ENCODE measurements at places on chromosomes 7 and 10.

DNA sequence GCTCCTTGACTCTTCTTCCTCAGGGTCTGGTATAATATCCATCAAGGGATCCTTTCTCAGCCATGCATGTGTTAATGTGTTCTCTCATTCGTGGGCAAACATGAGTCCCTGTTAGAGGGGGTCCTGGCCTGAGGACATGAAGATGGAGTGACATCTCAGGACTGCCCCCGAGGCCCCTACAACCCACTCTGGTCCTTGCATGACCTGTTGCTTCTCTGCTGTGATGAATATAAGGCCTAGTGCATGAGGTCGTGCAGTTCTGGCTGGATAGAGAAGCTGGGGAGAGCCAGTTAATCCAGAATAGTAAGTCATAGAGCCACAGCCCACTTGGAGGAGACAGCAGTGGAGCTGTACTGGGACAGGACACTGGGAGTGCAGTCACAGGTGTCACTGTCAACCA, 4.6 kb upstream of the VWC2 start:
- no peak for DNase-seq

GRCh38 chr7:81768951-81769778, 682 bp downstream of the HGF start:
- peak; percentile 36 for DNase-seq

DNA sequence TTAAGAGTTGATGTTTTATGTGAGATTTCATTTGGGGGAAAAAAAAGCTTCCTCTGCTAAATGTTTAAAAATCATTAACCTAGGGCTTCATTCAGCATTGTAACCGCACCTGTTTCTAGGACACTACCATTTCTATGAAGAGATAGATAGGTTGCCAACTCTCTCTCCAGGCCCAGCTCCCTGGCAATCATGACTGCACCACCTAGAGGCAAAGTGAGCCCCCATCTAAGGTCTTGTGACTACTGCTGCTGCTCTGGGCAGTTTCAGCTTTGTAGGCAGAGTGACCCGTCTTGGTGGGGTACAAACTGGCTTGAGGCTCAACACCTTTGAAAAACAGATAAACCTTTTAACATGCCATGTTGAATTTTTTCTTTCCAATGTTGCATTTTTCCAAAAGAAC, 27.3 kb upstream of the MRC1 start:
- no peak for DNase-seq

- DNase-seq, result no peak
Observed at GRCh38 chr10:70621503-70622078, 19.1 kb upstream of the PRF1 start.

- no peak for DNase-seq
Observed at GRCh38 chr7:88299126-88299525, 7.6 kb downstream of the STEAP4 start.

- peak; percentile 74 for DNase-seq
Observed at GRCh38 chr10:51937308-51938140, 238.1 kb upstream of the CSTF2T start.

DNA sequence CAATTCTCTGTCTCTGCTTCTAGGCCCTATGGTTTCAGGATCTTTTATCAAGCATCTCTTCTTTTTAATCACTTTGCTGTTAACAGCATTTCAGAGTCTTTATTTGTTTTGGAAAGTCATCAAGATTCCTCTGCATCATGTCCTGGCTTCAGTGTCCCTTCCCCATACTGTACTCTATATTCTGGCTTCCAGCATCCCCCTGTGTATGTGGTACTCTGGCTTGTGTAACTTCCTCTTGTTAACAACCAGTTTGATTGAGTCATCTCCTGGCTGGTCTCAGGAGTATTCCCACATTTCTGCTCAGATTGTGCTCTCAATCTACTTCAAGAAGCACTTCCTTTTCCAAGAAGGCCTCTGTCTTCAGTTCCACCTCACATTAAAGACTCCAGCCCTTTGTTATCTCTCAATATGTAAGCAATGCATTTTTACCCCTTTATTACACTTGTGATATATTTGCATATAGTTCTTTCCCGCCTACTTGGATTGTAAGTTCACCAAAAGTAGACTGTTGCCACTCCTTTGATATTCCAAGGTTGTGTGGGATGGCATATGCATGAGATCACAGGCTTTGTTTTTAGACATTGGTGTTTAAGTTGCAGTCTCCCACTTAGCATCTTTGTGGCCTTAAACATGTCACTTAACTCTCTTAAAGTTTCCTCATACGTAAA, 15.1 kb upstream of the ATE1 start:
- peak; percentile 78 for DNase-seq

DNA sequence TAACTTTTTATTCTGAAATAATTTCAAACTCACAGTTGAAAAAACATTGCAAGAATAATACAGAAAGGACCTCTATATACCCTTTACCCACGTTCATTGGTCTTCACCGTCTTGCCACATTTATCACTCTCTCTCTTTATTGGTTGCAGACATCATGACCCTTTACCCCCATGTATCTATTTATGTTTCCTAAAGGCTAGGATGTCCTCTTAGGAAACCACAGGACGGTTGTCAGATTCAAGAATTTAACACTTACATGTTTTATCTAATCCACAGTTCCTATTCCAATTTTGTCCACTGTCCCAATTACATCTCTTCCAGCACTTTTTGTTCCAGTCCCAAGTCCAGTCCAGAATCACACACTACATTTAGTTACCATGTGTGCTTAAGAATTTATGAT, 67.6 kb upstream of the FGFR2 start:
- no peak for DNase-seq

DNA sequence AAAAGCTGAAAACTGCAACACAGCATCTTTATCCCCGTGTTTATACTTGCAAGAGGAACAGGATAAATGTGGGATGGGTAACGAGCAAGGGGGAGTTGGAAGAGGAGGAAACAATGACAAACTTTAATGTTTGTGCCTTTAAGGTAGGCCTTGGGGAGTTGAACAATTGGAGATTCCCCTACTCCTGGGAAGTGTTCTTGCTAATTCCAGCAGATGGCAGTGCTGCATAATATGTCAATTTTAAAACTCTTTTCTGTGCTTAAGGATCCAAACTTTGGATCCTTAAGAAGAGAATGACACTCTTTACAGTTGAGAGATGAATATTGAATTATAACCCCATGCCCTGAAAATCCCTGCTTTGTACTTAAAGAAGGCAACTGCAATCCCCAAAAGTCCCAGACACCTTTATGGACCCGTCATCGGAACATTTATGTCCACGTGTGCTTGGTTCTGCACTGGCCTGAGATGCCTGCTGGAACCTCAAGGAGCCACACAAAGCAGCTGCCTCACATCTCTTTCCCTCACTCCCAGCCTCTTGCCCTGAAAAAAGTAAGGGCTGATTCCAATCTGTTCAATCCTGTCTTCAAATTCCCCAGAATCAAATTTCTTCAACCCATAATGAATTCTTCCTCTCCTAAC, 12.0 kb downstream of the IFIT5 start:
- peak; percentile 76 for DNase-seq

DNA sequence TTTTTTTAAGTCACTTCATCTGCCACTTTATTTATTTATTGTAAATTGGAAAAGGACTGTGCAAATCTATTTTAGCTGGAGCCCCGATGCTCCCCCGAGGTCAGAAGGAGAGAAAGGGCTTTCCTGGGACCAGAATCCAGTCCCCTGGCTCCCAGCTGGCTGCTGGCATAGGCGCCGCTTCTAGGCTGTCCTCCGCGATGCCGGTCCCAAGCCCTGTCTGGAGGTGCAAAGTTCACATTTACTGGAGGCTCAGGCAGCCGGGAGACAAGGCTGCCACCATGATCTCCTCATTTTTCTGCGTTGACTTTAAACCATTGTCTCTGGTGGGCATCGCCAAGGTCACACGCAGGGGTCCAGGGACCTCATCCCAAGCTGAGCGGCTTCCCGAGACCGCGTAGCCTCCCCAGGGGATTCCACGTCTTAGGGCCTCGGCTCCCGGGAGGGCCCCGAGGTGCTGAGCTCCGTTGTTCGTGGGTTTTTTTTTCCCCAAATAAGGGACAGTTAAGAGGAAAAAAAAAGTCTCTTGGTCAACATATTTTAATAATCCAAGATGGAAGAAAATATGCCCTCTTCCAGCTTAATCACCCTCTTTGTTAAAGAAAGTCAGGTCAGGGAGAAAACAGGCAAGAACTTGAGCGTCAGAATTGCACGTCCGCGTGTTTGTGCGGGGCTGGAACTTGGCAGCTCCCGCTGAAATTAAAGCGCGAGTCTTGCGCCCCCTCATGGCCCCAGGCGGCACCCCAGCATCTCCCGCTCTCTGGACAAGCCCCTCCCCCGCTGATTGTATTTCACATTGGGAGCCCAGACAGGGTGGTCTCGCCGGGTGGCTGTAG, 11.9 kb downstream of the RGR start:
- peak; percentile 34 for DNase-seq

GRCh38 chr10:32144817-32145688, 88.8 kb upstream of the KIF5B start:
- no peak for DNase-seq

DNA sequence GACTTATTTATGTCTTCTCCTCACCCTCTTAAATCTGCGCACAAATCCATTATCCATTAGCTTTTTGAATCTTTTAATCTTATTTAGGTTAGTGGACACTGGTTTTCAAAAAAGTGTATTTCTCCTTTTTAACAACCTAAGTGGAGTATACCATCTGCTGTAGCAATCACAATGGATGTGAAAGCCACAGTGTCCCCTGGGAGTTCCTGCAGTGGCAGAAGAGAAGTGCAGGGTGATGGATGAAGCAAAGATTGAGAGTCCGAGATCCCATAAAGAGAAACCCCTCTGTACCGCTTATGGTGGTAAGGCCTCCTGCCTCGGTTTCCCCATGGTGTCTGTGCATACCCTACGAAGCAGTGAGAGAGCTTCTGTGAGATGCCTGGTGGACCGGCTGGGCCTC, 236.4 kb downstream of the COBL start:
- no peak for DNase-seq

GRCh38 chr10:3539696-3540383, 245.2 kb downstream of the KLF6 start:
- no peak for DNase-seq

DNA sequence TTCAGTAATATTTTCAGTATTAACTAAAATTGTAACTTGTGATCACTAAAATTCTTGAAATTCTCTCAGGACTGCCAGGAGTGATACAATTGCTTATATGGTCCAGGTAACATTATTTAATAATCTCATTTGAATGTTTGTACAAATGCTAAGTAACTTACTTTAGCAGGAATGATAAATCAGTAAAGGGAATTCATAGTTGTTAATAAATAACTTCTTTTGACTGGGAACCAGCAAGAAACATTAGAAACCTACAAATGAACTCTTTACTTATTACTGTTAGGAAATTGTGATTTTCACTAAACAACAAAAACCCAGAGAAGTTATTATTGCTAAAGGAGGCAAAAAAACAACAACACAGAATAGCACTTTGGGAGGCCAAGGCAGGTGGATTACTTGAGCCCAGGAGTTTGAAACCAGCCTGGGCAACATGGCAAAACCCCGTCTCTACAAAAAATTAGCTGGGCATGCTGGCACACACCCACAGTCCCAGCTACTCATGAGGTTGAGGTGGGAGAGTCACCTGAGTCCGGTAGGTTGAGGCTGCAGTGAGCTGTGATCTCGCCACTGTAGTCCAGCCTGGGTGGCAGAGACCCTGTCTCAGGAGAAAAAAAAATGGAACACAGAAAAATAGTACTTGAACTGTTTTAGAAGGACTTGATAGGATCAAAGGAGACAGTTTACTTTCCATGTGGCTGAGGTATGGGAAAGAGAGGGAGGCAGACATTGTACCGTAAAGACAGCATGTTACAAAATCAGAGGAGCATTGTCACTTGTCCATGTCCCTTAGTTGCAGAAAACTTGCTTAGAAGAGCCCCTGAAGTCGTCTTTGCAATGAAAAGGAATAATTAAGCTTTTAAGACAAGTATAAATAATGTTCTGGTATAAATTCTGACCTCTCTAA, 53.1 kb downstream of the SHOC2 start:
- no peak for DNase-seq

- DNase-seq, result peak; percentile 77
Observed at GRCh38 chr7:92904244-92905131, 68.1 kb upstream of the CDK6 start.

- DNase-seq, result peak; percentile 33
Observed at GRCh38 chr10:96902731-96903358, 70.7 kb downstream of the LCOR start.

DNA sequence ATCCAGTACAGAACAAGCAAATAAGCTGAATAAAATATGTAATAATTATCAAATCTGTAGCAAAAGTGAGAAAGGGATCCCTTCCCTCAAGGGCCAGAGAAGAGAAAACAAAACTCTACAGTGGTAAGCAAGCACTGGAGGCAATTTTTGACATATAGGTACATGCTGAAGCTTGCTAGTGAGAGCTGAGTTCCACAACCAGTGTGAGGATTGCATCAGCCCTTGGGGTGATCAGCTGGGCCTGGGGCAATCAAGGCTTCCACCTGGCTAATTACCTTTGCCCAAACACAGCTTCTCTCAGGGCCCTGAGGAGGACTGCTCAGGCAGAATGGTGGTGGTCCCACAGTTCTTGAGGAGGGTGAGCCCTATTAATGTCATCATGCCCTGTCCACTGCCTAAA, 134.4 kb upstream of the DLX6 start:
- no peak for DNase-seq

DNA sequence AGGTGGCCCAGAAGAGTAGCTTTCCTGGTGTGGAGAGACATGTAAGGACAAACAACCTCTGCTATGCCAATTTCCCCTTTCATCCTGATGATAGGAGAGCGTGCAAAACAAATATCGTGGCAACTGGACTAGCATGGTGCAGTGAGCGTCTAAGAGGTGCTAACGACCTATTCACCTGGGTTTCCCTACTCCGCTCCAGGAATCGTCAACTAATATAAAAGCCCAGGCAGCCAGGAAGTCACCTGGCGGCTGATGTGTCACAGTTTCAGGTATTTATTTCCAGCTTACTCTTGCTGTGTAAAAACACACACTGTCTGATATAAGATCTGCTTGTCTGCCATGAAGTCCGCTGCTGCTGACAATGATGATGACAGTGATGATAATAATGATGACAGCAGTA, 56.5 kb upstream of the EFCAB10 start:
- DNase-seq, result no peak

GRCh38 chr7:3552499-3552898, 251.4 kb downstream of the SDK1 start:
- DNase-seq, result no peak

GRCh38 chr10:77837248-77837924, 89.2 kb downstream of the DLG5 start:
- DNase-seq, result peak; percentile 27

DNA sequence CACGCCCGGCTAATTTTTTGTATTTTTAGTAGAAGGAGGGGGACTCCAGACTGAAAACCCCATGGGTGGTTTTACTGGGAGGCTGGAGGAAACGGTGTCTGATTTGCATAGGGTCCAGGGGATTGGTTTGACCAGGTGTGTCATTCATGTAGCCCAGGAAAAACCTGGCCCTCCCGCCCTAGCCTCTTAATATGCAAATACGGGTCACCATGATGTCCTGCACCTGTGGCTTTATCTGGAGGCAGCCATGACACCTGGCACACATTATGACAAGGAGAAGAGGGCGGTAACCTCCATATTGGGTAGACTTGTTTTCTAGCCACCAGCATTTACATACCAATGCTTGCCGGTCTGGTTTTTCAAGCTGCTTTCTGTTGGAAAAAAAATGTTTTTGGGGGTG, 68.0 kb downstream of the TRIL start:
- no peak for DNase-seq

Data from fibroblast of villous mesenchyme (primary cell).